Immature natural killer cell (primary cell): ENCODE measurements at places on chromosomes 16 and 17. TPM values are rescaled to one million over a fixed set of nuclear protein-coding genes. Genes with fewer than 3 reads are reported as not detected.

DNA sequence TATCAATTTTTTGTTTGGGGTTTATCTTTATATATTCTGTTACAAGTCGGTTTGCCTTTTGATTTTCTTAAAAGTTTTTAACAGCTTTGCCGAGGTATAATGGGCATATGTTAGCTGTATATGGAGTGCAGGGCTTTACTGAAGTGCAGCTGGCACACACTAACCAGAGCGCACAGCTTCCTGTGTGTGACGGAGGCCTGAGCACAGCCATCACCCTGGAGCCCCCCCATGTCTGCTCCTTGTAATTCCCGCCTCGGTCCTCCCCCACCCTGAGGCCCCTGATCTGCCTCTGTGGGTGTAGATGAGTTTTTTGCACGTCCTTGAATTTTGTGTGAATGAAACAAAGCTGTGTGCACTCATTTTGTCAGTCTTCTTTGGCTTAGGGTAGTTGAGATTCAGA is 60.1 kb upstream of the ZNF750 start:
- no peak for DNase-seq

DNA sequence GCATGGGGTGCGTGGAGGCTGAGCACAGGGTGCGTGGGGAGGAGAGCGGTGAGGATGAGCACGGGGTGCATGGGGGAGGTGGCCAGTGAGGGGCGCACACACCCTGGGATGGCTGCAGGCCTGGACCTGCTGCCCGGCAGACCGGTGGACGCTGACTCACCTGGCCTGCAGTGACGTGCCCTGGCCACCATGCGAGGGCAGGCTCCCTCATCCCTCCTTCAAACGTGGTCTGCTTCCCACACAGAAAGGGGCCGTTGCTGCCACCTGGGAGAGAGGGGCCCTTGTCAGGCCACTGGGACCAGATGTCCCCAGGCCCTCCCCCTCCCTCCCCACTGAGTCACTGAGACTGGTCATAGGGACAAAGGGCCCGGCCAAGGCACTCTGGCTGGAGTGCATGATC is 20.1 kb upstream of the APRT start:
- DNase-seq: no peak

The PRDM7 gene
- not detected for polyA plus RNA-seq

The CTRB1 gene
- polyA plus RNA-seq: not detected
